ENCODE measurements at places on chromosomes 12 and 14.

DNA sequence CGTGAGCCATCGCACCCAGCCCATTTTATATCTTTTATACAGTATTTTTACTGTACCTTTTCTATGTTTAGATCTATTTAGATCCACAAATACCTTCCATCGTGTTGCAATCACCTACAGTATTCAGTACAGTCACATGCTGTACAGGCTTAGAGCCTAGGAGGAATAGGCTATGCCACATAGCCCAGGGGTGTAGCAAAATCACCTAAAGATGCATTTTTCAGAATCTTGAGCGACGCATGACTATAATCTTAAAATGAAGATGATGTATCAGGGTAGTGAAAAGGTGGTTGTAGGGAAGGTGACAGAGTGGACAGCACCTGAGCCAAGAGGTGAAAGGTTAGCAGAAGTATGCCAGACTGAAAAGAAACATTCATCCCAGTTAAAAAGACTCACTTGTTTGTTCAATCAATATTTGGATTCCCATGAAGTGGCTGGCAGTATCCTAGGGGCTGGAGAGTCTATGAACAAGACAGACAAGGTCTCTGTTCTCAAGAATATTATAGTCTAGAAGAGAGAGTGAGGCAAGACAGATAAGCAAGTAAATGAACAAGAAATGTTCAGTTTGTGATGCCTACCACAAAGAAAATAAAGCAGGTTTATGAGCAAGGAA lies 3.6 kb downstream of the SPRING1 start:
- no peak for DNase-seq

DNA sequence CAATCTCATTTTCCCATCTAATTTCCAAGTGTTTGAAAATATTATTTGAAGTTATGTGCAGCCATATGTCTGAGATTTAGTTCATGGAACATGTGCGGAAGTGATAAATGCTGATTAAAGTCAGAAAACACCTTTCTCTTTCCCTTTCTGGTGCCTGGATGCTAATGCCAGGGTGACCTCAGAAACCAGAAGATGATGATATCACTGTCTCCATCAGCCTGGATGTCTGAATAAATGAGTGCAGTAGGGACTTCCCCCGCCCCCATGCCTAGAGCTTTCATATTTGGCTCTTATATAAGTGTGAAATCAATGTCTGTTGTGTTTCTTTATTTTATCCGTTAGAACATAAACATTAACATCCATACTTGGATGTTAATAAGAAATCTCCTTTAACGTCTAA lies 261.9 kb upstream of the LRIG3 start:
- DNase-seq, result no peak

- no peak for DNase-seq
Observed at GRCh38 chr12:96658075-96658474, 168.7 kb downstream of the CFAP54 start.

GRCh38 chr12:52284562-52285171 lies 6.7 kb downstream of the KRT81 start:
- DNase-seq, result no peak

DNA sequence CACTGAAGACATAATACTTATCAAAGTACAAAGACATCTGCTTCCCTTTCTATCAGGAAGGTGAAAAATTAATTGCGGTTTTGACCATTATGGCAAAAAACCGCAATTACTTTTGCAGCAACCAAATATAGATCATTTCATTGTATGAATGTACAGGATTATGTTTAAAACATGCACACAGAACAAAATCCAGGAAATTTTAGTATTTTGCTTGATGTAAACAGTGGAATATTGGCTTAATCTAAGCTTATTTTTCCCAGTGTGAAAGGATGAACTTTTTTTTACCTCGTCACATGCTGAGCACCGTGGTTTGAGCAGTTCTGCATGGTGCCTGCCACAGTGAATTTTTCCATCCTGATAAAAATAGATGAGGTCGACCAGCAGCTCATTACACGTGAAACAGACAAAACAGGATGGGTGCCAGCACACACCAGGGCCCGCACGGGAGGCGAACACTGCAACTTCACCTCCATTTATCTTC lies 121.2 kb downstream of the PRICKLE1 start:
- no peak for DNase-seq

GRCh38 chr12:72511906-72512305 lies 239.7 kb downstream of the TRHDE start:
- DNase-seq, result no peak

DNA sequence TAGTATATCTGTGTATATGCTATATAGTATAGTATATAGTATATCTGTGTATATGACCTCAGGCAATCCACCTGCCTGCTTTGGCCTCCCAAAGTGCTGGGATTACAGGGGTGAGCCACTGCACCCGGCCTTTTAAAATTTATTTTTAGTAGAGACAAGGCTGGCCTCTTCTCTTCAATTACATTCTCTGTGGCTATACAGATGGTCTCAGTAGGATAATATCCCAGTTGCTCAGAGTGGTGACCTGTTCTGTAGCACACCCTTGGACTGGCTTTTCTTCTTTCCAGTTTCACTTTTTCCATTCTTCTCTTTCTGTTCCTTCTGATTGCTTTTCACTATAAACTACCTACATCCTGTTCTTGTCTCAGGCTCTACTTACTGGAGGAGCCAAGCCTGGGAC lies 3.1 kb upstream of the NFATC4 start:
- DNase-seq, result no peak

Measured in GOT3 (cell line).